ENCODE measurements at places on chromosomes 12 and 14.

DNA sequence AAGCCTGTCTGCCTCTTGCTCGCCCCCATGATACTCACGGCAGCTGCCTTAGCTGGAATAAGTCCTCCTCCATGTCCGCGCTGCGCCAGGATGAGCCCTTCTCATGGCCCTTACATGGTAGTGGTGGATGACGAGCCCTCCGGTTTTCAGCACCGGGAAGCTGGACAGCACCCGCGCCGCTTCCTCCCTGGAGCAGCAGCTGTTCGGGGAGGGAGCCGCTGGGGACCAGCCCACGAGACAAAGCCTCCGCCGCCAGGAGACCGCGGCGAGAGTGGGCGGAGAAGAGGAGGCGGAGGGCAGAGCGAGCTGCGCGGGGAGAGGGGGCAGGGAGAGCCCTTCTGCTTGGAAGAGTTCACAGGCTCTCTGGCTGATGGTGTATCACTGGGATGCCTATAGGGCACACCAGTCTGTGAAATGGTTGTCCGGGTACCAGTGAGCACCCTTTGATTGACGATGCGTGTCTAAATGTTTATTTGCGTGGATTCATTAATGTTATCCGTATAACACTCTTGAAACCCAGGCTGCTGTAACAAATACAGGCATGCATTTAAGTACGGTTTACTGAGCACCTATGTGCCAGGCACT is at the start of gene SVOP:
TSS of gene SVOP (minus strand) at position 273 of the 585 bp plus-strand sequence. CDS start at position 73, 200 bp downstream.
- DNase-seq, result peak; percentile 100

- DNase-seq, result no peak
Measured at GRCh38 chr12:16509411-16509810, 96.6 kb downstream of the LMO3 start.

DNA sequence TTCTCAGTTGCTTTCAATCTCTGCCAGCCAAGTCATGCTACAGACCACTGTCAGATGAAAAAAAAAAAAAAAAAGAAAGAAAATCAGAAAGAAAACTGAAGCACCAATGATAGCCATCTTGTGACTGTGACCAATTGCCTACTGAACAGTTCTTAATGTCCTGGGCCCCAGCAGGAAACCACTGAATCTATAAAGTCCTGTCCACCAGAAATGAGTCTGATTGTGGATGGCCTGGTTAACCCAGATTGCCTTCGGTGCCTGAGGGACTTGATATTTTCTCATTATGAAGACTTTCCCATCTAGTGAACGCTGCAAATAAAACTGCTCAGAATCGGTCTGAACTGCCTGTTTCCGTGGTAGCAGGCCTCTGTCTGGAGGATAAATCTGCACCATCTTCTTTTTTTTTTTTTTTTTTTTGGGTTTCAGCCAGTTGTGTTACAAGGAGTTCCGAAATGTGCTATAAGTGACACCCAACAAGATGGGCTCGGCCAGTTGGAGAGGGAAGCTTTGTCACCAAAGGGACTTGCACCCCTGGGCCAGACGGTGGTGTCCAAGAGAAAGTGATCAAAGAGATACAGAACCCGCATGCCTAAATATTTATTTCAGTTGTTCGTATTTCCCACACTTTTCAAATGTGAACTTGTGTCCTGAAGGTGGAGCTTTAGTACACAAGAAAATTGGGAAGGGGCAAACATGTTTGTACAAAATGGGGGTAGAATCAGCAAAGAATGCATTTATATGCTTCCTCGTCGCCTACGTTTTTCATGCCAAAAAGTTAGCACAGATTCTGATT is 3.0 kb upstream of the PLXNC1 start:
- DNase-seq, result peak; percentile 23

DNA sequence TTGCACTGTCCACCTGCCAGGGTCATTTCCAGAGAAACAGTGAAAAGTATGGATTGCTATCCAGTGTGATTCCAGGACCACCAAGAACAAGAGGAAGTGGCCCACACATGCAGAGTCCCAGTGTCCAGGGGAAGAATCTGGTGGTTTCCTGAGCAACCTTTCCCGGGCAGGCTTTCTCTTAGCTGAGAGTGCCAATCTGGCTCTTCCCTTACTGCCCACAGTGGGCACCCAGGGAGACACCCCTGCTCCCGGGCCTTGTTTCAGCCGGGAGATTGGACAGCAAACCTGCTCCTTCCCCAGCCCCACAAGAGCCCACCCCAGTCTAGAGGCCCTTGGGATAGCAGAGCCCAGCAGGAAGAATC is 62.1 kb downstream of the VWF start:
- DNase-seq, result no peak

GRCh38 chr14:70726651-70727375 is 82.5 kb downstream of the MAP3K9 start:
- no peak for DNase-seq

- DNase-seq, result peak; percentile 79
Measured at GRCh38 chr14:104678346-104678745, 11.1 kb upstream of the INF2 start.

- peak; percentile 60 for DNase-seq
Measured at GRCh38 chr12:19402743-19403431, 36.4 kb upstream of the AEBP2 start.

DNA sequence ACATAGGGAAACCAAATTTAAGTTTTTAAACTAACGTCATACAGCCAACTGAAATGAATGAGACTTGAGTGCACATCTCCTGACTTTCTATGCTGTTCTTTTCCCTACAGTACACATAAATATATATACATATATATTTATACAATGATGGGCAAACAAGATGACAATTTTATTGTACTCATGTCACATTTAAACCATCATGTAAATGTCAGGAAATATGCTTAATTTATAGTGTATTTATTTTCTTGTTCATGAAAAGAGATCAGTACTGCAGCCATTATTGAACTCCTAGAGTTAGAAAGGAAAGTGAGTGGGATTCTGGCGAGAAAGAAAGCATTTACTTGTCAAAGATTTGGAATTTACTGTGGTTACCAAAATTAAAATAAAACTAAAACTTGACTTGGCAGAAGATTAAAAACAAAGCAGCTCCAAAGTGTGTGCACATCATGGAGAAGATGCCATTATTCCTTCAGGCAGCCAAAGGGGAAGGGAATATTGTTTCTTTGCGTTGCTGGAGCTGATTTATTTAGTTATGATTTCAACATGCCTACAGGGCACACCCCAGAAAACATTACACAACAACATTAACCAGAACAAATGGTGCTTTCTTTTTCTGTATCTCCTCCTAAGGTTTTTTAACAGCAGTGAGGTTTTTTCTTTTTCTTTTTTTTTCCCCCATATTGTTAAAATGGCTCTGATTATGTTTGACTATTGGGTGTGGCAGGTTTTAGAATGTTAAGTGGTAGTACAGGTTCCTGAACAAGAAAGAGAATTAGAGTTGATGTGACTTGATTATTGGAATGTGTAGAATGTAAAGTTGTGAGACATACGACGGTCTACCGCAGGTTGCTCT is 144.6 kb downstream of the RAD51B start:
- DNase-seq, result no peak

GRCh38 chr14:100173353-100173752 is 13.9 kb upstream of the DEGS2 start:
- DNase-seq, result no peak

GRCh38 chr12:120534703-120535655 is 823 bp downstream of the RNF10 start:
- peak; percentile 85 for DNase-seq

DNA sequence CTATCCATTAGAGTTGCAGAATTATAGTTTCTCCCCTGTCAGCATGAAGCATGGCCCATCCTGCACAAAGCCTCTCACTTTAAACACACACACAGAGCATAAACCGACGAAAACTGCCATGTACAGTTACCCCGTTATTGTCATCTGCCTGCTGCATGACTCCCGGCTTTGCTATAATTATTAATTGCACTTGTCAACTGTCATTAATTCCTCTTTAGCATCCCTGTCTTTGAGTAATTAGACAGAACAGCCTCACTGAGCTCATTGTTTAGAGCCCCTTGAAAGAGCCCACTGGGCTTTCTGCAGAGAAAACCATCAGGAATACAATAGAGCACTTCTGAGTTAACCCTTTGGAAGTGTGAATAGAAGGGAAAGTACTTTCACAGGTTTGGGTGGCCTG is 307.2 kb upstream of the SOX5 start:
- DNase-seq, result peak; percentile 55

DNA sequence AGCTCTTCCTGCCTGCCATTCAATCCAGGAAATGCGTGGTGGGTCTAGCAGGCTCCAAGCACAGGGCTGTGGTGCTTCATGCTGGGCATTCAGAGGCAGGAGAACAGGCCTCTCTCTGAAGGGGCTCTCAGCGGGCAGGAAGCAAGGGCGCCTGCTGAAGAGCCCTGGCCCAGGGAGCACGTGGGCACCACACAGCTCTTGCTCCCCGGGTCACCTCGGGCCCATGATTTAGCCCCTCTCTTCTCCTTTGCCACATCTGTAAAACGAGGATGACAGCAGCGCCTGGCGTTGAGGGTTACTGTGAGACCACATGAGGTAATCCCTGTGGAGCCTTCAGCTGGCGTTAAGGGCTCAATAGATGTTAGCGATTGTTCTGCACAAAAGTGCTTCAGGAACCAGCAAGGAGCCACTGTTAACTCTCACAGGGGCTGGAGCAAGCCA is 37.6 kb upstream of the SPTLC2 start:
- peak; percentile 72 for DNase-seq

Data from endodermal cell (in vitro differentiated cells).